Thoracic aorta (tissue), 2 donors: ENCODE measurements at places on chromosomes 3 and 15. TPM values are rescaled to one million over a fixed set of nuclear protein-coding genes. Genes with fewer than 3 reads are reported as not detected.
A peak's percentile ranks its signal among the peaks of the same experiment; 100 is the strongest.

- H3K27ac ChIP-seq = no peak overlapping the region
- H3K4me1 ChIP-seq = peaks cover 5% of the 10 kb centered on the region
- DNase-seq = no peak
Measured at GRCh38 chr3:98839846-98840245, 61.6 kb downstream of the DCBLD2 start.

DNA sequence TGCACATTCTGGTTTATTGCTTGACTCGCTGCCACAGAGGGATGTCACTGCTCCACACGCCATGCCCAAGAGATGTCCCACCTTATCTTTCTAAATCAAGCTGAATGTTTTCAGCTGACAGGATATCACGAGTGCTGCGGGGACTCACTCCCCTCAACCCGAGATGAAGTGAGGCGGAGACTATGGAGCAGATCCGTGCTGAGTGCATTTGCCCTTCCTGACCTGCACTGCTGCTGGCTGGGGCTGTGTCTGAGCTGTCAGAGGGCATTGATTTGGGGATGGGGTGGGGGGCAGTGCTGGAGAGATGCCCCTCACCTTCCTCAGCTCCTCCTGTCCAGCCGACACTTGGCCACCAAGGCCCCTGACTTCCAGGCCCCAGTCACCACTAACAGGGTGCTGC is 40.5 kb upstream of the CSPG4 start:
- H3K36me3 ChIP-seq = no peaks in the 10 kb centered on the region
- no peak overlapping the region for H3K4me3 ChIP-seq
- no peaks in the 10 kb centered on the region for H3K4me1 ChIP-seq

- no peak overlapping the region for H3K27ac ChIP-seq
- DNase-seq = no peak
- no peaks in the 10 kb centered on the region for H3K27me3 ChIP-seq
- no peaks in the 10 kb centered on the region for H3K4me1 ChIP-seq
- H3K36me3 ChIP-seq = no peaks in the 10 kb centered on the region
- no peak overlapping the region for H3K4me3 ChIP-seq
Measured at GRCh38 chr15:73782344-73782959, 29.3 kb upstream of the INSYN1 start.

GRCh38 chr3:98874602-98875249 is 26.8 kb downstream of the DCBLD2 start:
- no peaks in the 10 kb centered on the region for H3K27me3 ChIP-seq
- no peak overlapping the region for H3K4me3 ChIP-seq
- DNase-seq = no peak
- H3K36me3 ChIP-seq = no peaks in the 10 kb centered on the region
- H3K27ac ChIP-seq = no peak overlapping the region
- no peaks in the 10 kb centered on the region for H3K4me1 ChIP-seq

The IL20RB gene
- 0.71 TPM for total RNA-seq

GRCh38 chr15:83404121-83404520 is 43.0 kb upstream of the SH3GL3 start:
- H3K27ac ChIP-seq = no peak overlapping the region
- no peaks in the 10 kb centered on the region for H3K27me3 ChIP-seq
- no peak overlapping the region for H3K4me3 ChIP-seq

GRCh38 chr3:151835751-151836525 is 22.0 kb downstream of the AADAC start:
- no peaks in the 10 kb centered on the region for H3K27me3 ChIP-seq
- H3K4me3 ChIP-seq = no peak overlapping the region
- H3K36me3 ChIP-seq = no peaks in the 10 kb centered on the region
- H3K27ac ChIP-seq = no peak overlapping the region
- DNase-seq = no peak

The SPATA12 gene
- total RNA-seq = not detected

The MEGF11 gene
- not detected for total RNA-seq

The HLTF gene
- total RNA-seq = 33.6 TPM

The MESP1 gene
- total RNA-seq = not detected

The MOBP gene
- total RNA-seq = not detected

DNA sequence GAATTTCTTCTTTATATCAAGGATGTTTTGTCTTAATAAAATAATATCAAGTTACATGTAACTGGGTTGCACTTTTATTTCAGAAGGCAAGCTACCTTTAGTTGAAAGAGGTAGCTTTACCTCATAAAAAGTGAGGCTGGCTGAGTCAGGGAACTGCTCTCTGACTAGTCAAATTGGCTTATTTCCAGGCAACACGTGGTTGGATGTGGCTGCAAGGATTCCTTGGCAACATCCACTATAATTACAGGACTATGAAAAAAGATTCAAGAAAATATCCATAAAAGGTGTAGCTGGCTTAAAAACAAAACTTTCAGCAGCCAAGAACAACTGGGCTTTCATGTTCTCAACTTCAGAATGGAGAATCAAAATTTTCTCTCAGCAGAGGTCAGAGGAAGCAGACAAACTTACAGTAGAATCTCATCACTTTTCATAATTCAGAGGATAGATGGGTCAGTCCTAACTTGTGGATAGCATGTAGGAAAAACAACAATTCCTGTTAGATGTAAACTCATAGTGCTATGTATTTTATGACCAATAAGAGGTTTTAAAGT is 779.1 kb downstream of the MECOM start:
- peaks cover 30% of the 10 kb centered on the region for H3K4me1 ChIP-seq
- peak overlapping the region; percentile 18 for H3K27ac ChIP-seq
- H3K36me3 ChIP-seq = no peaks in the 10 kb centered on the region

The DAZL gene
- not detected for total RNA-seq

DNA sequence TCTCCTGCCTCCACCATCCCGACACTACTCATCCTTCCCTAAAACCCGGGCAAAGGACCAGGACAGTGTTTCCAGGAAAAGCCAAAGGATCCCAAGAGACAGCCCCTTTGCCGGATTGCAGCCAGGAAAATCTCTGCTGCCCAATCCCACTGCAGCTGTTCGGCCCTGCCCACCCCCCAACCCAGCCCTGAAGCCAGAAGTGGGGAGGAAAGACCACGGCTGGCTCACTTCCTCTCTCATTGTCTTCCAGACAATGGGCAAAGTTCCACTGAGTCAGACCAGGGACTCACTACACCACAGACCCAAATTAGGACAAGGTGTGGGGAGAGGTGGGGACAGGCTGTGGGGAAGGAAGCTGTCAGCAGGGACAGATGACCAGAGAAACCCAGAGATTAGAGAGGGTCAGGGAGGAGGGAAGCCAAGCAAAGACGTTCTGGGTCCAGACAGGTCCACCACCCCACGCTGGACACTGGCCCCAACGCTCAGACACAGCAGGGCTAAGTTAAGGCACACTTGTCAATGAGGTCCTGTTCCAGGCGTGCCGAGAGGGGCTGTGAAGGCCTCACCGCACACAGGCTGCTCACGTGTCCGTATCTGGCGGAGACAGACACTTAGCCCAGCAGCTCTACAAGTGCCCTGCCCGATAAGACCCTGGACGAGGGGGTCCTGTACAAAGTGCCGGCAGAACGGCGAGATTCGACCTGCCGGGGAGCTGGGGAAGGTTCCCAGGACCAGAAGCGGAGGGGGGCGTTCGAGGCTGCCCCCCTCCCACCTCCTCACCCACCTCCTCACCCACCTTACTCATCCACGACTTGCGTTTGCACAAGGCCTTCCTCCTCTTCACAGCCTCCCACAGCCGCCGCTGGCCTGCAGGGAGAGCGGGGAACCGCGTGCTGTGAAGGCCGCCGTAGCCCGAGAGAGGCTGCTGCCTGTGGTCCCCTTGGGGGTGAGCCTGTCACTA is 21.9 kb downstream of the TNK2 start:
- no peak overlapping the region for H3K4me3 ChIP-seq
- H3K27ac ChIP-seq = peak overlapping the region; percentile 2
- no peaks in the 10 kb centered on the region for H3K27me3 ChIP-seq

The IFT80 gene
- total RNA-seq = 61.4 TPM

The ATG7 gene
- total RNA-seq = 88.3 TPM

GRCh38 chr3:17384567-17385296 is 357.7 kb downstream of the TBC1D5 start:
- no peak overlapping the region for H3K4me3 ChIP-seq
- no peak overlapping the region for H3K27ac ChIP-seq
- H3K4me1 ChIP-seq = no peaks in the 10 kb centered on the region
- no peak for DNase-seq

The NT5DC2 gene
- total RNA-seq = 83.4 TPM

- peak overlapping the region; percentile 91 for H3K27ac ChIP-seq
- H3K4me3 ChIP-seq = peak overlapping the region; percentile 25
- H3K4me1 ChIP-seq = peaks cover 80% of the 10 kb centered on the region
- peak; percentile 62 for DNase-seq
Measured at GRCh38 chr15:60374628-60375081, 23.1 kb downstream of the ANXA2 start.

GRCh38 chr3:140545756-140546155 is 132.1 kb upstream of the TRIM42 start:
- H3K4me3 ChIP-seq = no peak overlapping the region
- no peak for DNase-seq
- H3K4me1 ChIP-seq = no peaks in the 10 kb centered on the region
- no peak overlapping the region for H3K27ac ChIP-seq
- H3K27me3 ChIP-seq = no peaks in the 10 kb centered on the region

The UBAP1L gene
- total RNA-seq = 11.0 TPM

- DNase-seq = no peak
- H3K36me3 ChIP-seq = no peaks in the 10 kb centered on the region
- no peak overlapping the region for H3K27ac ChIP-seq
Measured at GRCh38 chr3:116425126-116425525, 20.2 kb downstream of the LSAMP start.

- H3K4me1 ChIP-seq = peaks cover 13% of the 10 kb centered on the region
- peaks cover 15% of the 10 kb centered on the region for H3K36me3 ChIP-seq
- peaks cover 6% of the 10 kb centered on the region for H3K27me3 ChIP-seq
- H3K27ac ChIP-seq = no peak overlapping the region
- H3K4me3 ChIP-seq = no peak overlapping the region
Measured at GRCh38 chr15:64146885-64147681, 4.4 kb upstream of the SNX22 start.
